ENCODE measurements at places on chromosomes 1 and 21.

GRCh38 chr21:34018185-34018584 lies 55.2 kb upstream of the MRPS6 start:
- DNase-seq, result no peak

DNA sequence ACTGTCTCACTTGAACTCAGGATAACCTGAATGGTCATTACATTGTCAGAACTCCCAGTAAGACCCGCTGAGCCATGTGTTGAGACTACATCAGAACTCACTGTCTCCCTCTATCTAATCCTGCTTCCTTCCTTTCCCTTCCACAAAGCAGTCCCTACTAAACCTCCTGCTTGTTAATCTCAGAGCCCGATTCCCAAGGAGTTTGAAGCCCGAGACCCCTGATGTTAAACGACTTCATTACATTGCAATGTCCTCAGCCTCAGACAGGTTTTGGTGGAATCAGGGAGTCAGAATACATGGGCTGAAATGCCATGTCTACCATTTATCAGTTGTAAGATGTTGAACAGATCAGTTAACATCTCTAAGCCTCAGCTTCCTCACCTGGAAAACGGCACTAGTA lies 682.4 kb downstream of the ADGRL2 start:
- no peak for DNase-seq

GRCh38 chr21:41680444-41681347 lies 86.2 kb downstream of the RIPK4 start:
- no peak for DNase-seq

DNA sequence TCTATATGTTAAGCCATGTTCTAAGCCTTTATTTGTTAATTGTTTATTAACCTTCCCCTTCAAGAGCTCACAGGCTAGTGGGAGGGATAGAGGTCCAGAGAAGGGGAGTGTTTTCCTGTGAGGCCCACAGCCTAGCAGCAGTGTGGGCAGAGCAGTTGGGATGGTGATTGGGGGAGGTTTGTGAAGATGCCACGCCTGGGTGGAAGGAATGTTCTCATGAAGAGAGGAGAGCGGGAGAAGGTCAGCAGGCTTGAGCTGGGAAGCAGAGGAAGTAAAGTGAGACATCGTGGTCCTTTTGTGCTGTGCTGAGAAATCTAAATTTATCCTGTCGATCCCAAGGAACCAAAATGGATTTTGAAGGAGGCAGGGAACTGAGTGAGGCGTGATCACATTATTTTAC lies 42.6 kb downstream of the TRAPPC10 start:
- no peak for DNase-seq

GRCh38 chr1:18575620-18576019 lies 55.0 kb upstream of the PAX7 start:
- DNase-seq, result no peak

DNA sequence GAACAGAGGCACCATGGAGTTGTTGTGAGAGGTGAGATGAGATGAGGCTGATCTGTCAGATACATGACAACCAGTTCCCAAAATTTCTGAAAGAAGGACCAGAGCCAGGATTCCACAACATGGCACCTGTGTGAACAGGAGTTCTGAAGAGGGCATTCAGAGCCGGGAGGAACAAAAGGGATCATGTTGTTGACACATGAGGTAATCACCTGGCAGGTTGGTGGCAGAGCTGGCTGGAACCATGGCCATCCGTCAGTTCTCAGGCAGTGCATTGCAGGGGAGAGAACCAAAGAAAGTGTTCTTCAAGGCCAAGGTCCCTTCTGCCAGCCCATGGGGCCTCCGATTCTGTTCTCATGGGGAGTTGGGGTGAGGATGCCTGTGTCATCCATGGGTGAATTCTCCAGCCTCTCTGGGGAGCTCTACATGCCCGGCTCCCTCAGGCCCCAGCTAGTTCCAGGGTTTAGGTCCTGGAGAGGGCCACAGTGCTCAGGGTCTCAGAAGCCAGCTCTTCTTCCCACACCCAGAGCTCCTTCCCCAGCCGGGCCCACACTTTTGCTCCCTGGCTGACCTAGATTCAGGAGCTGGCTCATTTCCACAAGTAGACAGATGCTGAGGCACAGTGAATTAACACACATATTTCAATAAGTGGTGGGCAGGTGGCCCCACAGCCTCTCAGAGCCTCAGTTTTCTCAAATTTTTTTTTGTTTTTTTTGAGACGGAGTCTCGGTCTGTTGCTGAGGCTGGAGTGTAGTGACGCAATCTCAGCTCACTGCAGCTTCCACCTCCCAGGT lies 49.1 kb upstream of the CTPS1 start:
- DNase-seq, result no peak

- DNase-seq, result no peak
Observed at GRCh38 chr1:243979396-243979795, 71.7 kb upstream of the ZBTB18 start.

DNA sequence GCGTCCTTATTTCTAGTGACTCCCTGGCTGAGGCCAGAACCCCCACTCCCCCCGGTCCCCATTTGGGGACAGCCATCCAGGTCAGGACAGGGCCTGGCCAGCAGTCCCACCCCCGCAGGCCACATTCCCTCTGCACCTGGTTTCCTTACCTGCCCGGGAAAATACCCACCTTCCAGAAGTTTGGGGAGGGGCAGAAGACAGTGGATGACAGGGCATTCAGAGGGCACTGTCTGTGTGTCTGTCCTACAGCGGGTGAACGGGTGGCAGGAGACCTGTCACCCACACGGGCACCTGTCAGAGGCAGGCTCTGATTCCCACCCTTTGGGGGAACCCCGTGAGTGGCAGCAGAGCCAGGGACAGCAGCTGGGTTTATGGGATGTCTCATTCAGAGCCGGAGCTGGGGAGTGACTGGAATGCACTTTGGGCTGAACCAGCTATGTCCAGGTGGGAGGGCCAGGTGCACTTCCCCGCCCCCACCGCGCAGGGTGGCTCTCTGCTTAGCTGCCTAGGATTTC lies 2.0 kb downstream of the ARHGEF16 start:
- DNase-seq, result no peak

- no peak for DNase-seq
Observed at GRCh38 chr1:217139513-217139912, 416.3 kb upstream of the ESRRG start.

GRCh38 chr1:234572966-234573365 lies 37.0 kb downstream of the IRF2BP2 start:
- no peak for DNase-seq

GRCh38 chr21:31213787-31214186 lies 130.3 kb downstream of the TIAM1 start:
- no peak for DNase-seq

- no peak for DNase-seq
Observed at GRCh38 chr1:187121661-187122060, 292.9 kb downstream of the PLA2G4A start.

GRCh38 chr1:216416488-216416887 lies 6.8 kb downstream of the USH2A start:
- DNase-seq, result no peak

DNA sequence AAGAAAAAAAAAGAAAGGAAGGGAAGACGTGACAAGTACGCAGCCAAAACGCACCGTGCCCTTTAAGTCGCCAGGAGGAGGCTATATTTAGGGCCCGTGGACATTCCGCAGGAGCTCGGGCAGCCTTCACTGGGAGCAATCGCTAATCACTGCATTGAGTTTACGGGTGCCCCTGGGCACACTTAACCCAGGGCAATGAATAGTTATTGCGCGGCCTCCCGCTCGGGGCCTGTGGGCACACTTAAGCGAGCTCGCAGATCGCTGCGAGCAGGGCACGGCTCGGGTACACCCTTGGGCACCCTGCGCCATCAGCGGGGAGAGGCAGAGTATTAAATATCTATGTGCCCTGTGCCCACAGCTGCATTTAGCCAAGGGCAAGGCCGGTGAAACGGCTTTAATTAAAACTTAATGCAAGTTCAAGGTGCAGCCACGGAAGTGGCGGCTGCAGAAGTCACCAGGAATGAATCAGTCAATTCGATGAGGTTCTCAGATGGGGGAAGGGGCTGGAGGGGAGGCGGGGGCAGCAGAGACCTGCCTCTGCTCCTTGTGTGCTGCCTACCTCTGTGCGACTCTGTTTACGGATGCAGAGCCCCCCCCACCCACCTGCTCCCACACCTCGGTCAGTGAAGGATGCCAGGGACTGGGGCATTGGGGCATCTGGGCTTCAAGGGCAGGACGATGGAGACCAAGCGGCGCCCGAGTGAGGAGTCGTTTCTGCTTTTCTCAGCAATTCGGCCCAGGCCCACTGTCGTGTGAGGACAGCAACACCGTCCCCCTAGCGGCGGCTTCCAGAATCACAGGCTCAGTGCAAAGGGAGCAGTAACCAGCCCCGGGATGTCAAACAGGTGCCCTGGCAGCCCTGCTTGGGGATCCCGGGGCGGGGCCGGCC lies 51.8 kb upstream of the TARDBP start:
- peak; percentile 68 for DNase-seq

DNA sequence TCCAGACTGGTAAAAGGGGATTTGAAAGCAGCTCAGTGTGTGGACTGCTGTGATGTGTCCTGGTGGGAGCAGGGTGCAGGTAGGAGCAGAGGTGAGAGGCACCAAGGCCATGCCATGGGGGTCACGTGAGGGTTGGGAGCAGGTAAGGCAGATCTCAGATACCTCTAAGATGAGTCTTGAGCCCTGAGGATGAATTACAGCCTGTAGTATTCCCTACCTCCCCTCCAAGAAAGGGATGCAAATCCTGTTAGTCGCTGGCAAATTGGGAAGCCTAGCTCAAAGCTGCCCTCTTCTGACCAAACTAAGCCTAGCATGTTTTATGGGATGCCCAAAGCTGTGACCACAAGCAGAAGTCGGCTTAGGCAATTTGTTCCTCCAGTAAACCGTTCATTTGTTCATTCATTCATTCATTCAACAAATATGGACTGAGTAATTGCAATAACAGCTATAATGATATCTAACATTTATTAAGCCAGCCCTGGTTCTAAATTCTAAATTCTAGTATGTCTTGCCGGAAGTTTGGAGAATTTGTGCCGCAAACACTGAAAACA lies 3.9 kb upstream of the NUAK2 start:
- peak; percentile 65 for DNase-seq

- DNase-seq, result no peak
Observed at GRCh38 chr1:66931590-66931989, 6.8 kb downstream of the MIER1 start.

GRCh38 chr1:59436637-59437036 lies 139.7 kb downstream of the FGGY start:
- DNase-seq, result no peak

GRCh38 chr21:34595457-34595856 lies 19.5 kb downstream of the RCAN1 start:
- DNase-seq, result no peak

DNA sequence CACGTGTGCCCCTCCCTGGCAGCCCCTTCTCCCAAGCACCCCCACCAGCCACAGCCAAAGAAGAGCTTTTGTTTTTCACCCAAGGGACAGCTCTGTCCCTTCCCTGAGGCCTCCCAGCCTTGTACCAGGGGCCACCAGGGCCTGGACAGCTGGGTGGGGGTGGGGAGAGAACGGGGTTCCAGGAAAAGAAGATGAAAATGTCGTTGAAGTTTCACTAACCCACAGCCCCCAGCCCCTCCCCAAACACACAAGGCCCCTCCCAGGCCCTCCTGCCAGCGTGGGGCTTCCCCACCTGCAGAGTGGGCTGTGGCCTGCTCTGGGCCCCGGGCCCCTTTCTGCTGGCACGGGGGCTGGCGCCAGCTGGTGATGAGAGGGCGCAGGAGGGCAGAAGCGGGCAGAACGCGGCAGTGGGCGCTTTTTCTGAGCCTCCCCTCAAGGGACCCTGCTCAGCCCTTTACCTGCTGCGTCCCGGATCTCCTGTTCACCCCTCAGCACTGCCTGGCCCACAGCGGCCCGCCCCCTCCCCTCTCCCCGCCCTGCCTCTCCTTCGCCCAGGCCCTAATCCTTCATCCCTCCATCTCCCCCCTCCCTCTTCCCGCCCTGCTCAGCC lies 5.5 kb upstream of the ANKRD65 start:
- DNase-seq, result no peak

DNA sequence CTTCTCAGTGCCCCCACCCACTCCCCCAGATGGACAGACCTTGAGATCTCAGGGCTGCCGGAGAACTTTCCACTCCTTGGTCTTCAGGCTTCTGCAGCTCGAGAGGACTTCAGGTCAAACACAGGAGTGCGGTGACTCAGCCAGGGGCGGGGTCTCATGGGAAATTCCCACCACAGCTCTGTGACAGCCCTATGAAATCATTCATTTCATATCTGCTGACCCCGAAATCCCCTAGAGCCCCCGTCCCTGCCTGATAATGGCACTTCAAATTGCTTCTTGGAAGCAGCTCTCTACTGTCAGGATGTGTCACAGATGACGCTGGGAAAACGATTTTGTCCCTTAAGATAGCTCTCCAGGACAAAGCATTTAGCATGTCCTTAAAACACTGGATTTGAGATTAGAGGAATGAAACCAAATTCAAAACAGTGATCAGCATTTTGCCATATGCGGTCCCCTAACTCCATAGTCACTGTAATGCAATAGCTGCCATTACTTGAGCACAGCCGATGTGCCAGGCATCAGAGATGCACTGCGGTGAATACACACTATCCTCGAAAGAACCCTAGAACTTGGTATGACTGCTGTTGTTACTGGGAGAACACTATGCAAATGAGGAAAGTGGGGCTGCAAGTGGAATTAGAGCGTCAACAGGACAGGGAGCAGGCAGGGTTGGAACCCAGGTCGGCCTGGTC lies at the start of gene TNFRSF9:
Gene TNFRSF9, minus strand, starts transcription at position 95 of the 692 bp plus-strand sequence. CDS start 845 bp downstream, outside the sequence.
- DNase-seq, result no peak

DNA sequence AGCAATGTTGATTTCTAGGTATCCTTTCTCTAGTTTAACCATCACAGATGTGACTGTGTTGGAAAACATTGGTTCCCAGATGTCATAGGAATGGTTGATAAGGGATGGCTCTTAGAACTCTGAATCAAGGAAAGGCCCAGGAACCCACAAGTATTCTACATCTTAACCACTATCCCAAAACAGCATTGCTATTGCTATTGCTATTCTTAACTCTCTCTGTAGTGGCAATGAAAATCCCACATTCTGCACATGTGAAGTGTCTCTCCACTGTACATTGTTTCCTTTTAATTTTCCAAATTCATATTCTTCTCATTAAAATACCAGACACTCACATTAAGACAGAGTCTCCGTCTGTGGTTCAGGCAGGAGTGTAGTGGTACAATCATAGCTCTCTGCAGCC lies 420.4 kb upstream of the RUNX1 start:
- no peak for DNase-seq

DNA sequence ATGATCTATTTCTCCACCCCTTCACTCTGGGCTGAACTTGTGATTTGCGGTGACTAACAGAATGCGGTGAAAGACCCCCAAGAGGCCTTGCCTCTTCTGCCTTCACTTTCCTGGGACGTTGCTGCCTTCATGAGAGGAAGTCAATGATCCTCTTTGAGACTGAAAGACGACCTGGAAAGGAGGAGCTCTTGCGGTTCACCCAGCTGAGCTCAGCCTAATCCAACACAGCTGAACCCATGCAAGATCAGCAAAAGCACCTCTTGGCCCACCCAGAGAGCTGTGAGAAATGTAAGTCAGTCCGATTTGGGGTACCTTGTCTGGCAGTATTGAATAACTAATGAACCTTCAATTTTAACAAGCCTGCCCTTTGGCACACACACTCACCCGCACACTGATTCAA lies 767.4 kb upstream of the TPTE start:
- DNase-seq, result no peak

GRCh38 chr1:19113697-19114092 lies 96.4 kb downstream of the UBR4 start:
- DNase-seq, result no peak

- no peak for DNase-seq
Observed at GRCh38 chr1:154911691-154912550, 24.6 kb downstream of the PMVK start.

Data from NCI-H1048 (cell line).